ENCODE measurements at places on chromosomes 12 and 14.

DNA sequence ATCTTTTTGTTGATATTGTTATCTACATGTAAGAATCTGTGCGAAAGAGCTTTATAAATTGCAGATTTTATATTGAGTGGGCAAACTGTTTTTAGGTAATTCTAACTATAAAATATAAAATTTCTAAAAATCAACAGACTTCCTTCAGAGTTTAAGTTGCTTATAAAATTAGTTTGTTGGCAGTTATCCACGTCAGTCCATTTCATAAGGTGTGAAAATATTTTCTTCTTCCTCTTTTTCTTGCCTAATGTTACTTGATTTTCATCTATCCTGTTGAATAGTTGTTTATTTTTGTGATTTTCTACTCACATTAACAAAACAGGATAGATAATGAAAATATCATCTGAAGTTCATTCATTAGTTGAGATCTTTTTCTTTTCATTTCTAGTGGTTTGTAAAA is 58.0 kb downstream of the RASSF8 start:
- DNase-seq, result no peak

- no peak for DNase-seq
Measured at GRCh38 chr14:102862154-102862773, 60.2 kb upstream of the AMN start.

DNA sequence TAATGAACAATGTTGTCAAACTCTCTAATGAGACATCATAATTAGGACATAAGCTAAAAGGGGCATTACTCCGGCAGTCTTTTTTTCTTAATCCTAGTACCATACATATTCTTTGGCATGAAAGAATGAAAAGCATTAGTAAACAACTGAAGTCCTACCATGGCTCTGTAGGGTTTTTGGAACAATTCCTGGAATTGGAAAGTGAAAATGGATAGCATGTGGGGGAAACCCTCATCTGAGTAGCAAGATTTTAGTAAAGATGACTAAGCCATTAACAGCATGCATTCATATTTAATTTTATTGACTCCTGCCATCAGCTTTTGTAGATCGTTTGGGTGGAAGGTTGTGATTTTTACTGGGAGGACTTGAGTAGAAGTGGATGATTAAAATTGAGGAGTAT is 216.2 kb upstream of the PDZRN4 start:
- no peak for DNase-seq

GRCh38 chr12:69684466-69684865 is 14.6 kb downstream of the BEST3 start:
- no peak for DNase-seq

- DNase-seq, result no peak
Measured at GRCh38 chr12:79769189-79769859, 78.6 kb upstream of the PAWR start.

DNA sequence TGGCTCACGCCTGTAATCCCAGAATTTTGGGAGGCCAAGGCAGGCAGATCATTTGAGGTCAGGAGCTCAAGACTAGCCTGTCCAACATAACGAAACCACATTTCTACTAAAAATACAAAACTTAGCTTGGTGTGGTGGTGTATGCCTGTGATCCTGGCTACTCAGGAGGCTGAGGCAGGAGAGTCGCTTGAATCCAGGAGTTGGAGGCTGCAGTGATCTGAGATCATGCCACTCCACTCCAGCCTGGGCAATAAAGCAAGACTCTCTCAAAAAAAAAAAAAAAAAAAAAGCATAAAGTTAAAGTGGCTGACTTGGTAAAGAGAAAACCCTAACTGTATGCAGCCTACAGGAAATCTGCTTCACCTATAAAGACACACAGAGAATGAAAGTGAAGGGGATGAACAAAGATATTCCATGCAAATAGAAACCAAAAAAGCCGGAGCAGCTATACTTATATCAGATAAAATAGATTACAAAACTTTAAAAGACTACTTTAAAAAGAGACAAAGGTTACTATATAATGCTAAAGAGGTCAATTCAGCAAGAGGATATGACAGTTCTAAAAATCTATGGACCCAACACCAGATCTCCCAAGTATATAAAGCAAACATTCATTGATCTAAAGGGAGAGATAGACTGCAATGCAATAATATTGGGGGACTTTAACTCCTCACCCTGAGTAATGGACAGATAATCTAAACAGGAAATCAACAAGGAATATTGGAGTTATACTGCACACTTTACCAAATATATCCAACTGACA is 4.1 kb downstream of the CLEC2B start:
- DNase-seq, result no peak

- no peak for DNase-seq
Measured at GRCh38 chr12:41946106-41946505, 198.6 kb downstream of the GXYLT1 start.

DNA sequence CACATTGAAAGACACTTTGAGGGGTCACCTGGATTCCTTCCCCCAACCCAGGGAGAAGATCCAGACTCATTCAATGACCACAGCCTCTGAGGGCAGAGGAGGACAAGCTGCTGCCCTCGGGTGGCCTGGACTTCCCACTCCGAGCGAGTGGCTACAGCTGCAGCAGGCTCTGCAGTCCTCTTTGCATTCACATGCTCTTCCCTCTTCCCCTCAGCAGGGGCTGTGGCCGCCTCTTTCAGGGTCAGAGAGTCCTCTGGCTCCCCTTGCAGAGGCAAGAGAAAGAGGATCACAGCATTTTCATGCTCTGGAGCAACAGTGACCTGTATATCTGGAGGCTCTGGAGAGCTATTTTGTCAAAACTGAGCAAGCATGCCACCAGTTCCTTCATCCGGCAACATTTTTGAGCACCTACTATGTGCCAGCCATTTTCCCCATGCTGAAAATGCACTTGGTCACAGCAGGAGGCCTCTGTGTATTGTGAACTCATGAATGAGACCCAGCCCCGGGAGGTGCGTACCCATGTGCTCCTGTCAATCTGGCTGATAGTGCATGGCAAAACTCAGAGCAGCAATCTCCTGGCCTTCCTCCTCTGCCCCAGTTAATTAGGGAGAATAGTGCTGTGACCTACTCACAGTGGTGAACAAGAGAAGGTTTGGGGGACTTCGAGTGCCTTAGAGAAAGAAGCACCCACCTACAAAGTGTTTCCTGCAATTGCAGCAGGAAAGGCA is 42.9 kb upstream of the KCNA5 start:
- no peak for DNase-seq

DNA sequence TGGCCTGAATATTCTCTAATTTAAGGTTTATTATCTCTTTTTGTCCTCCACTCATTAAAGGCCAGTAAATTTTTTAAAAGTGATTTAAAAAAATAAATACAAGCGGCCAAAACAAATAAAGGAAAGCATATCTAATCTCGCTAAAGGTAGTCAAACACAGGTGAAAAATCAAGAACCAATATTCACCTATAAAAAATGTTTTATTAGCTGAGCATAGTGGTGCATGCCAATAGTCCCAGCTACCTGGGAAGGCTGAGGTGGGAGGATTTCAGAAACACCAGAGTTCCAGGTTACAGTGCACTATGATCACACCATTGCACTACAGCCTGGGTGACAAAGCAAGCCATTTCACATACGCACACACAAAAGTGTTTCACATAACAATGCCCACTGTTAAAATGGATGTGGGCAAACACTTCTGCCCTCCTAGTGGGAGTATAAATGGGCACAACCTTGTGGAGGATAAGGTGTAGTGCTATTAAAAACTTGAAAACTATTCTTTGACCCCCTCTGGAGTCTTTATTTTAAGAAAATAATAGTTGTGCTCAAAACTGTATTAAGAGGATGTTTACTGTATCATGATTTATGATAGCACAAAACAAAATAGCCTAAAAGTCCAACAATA is 32.7 kb upstream of the NAP1L1 start:
- no peak for DNase-seq
